IPS-NIHi11 (cell line): ENCODE measurements at places on chromosomes 5 and 9.

- DNase-seq, result no peak
Observed at GRCh38 chr9:127113191-127113972, 9.1 kb downstream of the ANGPTL2 start.

GRCh38 chr5:107466233-107466769, 204.4 kb downstream of the EFNA5 start:
- DNase-seq, result peak; percentile 23

DNA sequence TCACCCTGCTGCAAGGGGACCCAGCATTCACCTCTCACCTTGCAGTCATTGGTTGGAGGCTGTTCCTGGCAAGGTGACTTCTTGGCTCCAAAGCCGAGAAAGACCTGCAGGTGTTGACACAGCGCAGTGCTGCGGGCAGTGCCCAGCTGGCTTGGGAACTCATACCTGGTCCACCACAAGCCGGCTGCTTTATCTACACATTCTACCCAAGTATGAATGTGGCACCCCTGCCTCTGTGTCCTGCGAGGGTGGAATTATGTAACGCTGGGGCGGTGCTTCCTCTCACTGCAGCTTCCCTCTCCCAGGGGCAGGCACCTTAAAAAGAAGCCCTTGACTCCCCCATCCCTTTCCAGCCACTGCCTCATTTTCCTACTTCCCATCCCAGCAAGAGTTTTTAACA, 2.5 kb upstream of the ZMYND19 start:
- DNase-seq, result no peak

- DNase-seq, result no peak
Observed at GRCh38 chr9:92798358-92798757, 33.7 kb upstream of the BICD2 start.

DNA sequence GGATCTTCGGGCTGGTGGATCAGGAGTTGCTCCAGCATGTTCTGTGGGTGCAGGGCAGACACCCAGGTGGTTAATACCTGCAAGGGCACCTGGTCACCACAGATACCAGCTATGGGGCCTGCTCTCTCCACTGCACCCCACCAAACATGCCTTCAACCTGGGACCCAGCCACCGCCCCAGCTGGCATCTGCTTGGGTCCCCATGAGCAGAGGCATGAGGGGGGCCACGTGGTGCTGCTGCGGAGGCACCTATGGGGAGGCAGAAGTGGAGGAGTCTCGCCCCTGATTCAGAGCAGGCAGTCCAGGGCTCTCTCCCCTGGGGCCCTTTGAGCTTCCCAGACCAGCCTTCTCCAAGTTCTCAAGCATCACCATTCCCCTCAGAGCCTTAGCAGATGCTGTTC, 2.9 kb downstream of the AK8 start:
- no peak for DNase-seq

DNA sequence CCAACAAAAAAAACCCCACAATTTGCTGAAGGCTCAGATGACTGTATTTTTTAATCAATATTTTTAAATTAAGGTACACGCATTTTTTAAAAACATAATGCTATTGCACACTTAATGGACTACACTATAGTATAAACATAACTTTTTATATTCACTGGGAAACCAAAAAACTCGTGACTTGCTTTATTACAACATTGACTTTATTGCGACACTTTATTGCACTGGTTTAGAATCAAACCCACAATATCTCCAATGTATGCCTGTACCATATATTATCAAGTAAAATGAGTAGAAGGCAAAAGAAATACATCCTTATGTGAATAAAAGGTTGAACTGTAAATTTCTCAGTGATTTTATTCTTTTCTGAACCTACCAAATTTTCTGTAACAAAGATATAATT, 53.7 kb downstream of the RICTOR start:
- DNase-seq, result no peak
